ENCODE measurements at places on chromosomes 7 and 10.
A peak's percentile ranks its signal among the peaks of the same experiment; 100 is the strongest.

- DNase-seq, result peak; percentile 23
Measured at GRCh38 chr10:122515588-122516231, 44.8 kb upstream of the DMBT1 start.

GRCh38 chr10:70328967-70329366, 45.2 kb upstream of the NPFFR1 start:
- no peak for DNase-seq

DNA sequence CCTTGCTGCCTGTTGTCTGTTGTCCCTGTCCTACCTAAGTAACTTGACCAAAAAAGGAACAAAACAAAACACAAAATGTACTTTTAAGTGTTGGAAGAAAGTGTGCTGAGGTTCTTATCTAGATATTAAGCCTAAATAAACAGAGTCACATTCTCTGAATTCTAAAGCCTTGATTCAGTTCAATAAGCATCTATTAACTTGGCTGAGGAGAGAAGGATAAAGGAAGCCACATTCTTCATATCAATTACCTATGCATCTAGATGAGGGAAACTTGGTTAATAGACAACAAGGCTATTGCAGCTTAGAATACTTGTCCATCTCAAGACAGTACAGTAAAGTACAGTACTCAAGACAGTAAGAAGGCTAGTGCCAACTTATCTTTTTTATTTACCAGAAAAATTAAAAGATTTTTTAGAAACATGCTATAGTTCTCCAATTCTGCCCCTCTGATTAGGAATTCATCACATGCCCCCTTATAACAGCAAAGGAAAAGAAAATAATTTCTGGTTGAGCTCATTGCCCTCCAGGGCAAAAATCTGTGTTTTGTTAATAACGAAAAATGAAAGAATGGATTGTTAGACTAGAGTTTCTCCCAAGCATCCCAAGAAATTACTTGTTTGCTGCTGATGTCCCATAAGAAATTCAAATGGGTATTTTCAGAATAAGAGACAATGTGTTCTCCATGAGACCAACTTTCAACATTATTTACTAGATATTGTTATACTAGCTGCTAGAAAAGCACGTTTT, 546.5 kb upstream of the SEMA3D start:
- peak; percentile 8 for DNase-seq

- no peak for DNase-seq
Measured at GRCh38 chr10:97123765-97124164, 62.0 kb downstream of the SLIT1 start.

All from fibroblast of skin of right quadriceps (primary cell).